ENCODE measurements at places on chromosomes 7 and 10. TPM values are rescaled to one million over a fixed set of nuclear protein-coding genes. Genes with fewer than 3 reads are reported as not detected.

DNA sequence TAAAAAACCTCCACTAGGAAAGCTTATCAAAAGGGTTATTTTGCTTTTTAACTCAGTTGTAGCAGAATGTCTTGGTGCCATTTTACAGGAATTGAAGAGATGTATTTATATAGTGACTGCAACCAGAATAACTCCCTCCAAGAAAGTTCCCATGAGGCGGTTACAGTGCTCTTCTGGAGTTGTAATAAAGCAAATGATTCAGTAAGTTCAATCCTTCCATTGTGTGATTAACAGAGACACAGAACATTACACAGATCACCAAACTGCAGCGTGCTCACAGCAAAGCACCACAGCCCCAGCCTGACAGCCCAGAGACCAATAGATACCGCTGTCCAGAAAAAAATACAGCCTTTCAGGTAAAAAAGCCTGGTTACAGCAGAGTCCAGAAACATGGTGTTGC is 21.9 kb upstream of the CABCOCO1 start:
- DNase-seq = no peak
- H3K36me3 ChIP-seq = no peaks in the 10 kb centered on the region
- H3K4me3 ChIP-seq = no peak overlapping the region
- H3K27ac ChIP-seq = no peak overlapping the region
- no peaks in the 10 kb centered on the region for H3K4me1 ChIP-seq

GRCh38 chr7:137576481-137576880 is 232.9 kb upstream of the PTN start:
- no peaks in the 10 kb centered on the region for H3K4me1 ChIP-seq
- DNase-seq = no peak
- no peak overlapping the region for H3K4me3 ChIP-seq
- H3K27ac ChIP-seq = no peak overlapping the region

GRCh38 chr7:55081472-55082227 is 62.8 kb downstream of the EGFR start:
- H3K27ac ChIP-seq = no peak overlapping the region
- no peak overlapping the region for H3K4me3 ChIP-seq
- no peaks in the 10 kb centered on the region for H3K4me1 ChIP-seq
- no peak for DNase-seq
- H3K27me3 ChIP-seq = no peaks in the 10 kb centered on the region
- no peaks in the 10 kb centered on the region for H3K36me3 ChIP-seq

- DNase-seq = no peak
- peaks cover 13% of the 10 kb centered on the region for H3K4me1 ChIP-seq
- H3K27me3 ChIP-seq = peaks cover 96% of the 10 kb centered on the region
- no peak overlapping the region for H3K4me3 ChIP-seq
These were observed 4.2 kb downstream of the MNX1 start for GRCh38 chr7:157006205-157006747.

- no peaks in the 10 kb centered on the region for H3K4me1 ChIP-seq
- no peak overlapping the region for H3K4me3 ChIP-seq
- H3K27me3 ChIP-seq = no peaks in the 10 kb centered on the region
- H3K36me3 ChIP-seq = no peaks in the 10 kb centered on the region
These were observed 186.2 kb upstream of the INHBA start for GRCh38 chr7:41889040-41889439.

DNA sequence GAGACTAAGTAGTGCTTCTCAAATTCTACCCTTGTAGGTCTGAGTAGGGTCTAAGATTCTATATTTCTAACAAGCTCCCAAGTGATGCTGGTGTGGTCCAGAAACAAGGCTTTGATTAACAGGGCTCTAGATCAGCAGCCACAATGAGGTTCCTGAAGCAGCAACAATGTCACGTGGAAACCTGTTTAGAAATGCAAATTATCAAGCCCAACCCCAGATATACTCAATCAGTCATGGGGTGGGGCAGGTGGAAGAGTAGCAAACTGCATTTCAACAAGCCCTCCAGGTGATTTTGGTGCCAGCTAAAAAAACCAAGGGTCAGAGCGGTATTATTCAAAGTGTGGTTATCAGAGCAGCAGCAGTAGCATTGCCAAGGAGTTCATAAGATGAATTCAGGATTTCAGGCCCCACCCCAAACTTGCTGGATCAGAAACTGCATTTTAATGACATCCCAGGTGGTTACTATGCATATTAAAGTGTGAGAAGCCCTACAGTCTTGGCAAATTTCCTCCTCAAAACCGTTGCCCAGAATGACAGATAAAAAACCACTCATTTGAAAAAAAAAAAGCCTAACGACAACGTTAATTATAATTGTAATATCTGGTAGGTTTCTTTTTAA is 199.2 kb downstream of the AHR start:
- no peaks in the 10 kb centered on the region for H3K27me3 ChIP-seq
- no peak overlapping the region for H3K27ac ChIP-seq
- no peaks in the 10 kb centered on the region for H3K4me1 ChIP-seq
- H3K36me3 ChIP-seq = no peaks in the 10 kb centered on the region

DNA sequence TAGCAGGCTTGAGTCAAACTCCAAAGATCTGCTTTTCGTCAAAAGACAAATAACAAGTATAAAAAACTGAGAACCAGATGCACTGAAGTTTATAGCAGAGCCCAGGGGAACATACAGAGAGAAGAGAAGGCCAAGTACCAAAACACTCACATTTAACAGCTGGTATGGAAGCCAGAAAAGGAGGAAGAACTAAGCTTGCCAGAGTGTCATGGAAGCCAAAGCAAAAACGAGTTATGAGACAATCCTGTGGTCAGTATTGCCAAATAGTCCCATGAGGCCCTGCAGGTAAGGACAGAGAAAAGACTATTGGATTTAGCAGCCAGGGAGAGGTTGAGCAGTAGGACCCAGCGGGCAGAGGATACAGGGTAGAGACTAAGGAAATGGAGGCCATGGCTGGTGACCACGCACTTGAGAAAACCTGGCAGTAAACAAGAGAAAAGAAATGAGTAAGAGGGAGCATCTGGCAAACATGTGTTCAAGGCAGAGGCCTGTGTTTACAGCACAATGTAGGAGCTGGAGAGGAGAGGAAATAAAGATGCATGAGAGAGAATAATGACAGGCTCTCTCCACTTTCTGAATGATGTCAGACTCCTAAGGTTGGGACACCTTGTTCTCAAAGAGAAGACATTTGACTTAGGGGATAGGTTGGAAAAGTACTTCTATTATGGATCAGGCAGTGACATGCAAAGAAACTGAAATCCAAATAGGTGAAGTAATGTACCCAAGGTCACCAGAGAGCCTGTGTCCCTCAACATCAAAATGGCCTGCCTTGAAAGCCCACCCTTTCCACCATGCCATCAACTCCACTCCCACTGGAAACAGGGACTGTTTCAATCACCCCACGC is 9.1 kb downstream of the CREB3L2 start:
- DNase-seq = no peak
- no peak overlapping the region for H3K27ac ChIP-seq
- H3K36me3 ChIP-seq = no peaks in the 10 kb centered on the region
- H3K4me1 ChIP-seq = peaks cover 21% of the 10 kb centered on the region

GRCh38 chr7:157801113-157801512 is 464.3 kb downstream of the DNAJB6 start:
- H3K36me3 ChIP-seq = no peaks in the 10 kb centered on the region
- H3K4me3 ChIP-seq = no peak overlapping the region
- no peak for DNase-seq
- no peaks in the 10 kb centered on the region for H3K27me3 ChIP-seq

DNA sequence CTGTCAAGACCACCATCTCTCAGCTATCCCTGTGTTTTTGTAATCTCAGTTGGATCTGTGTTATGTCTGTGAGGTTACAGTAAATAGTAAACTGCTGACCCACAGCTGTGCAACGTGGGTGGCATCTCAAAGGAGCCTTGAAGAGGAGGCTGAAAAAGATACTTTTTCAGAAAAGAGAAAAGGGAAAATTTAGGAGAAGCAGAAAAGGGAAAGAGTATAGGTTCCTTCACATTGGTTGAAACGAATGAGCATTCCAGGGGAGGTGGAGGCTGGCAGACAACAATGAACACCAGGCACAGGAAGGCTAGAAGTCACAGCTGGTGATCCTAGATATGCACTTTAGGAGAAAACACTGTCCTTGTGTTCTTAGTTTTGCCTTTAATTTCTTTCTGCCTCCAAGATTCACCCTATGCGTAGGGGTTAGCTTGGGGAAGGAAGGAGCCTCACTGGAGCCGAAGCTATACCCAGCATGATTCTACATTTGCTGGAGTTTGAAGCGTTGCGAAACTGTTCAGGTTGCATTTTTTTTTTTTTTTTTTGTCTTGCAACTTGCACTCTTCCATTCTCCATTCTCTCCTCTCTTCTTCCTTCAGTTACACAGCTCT is 18.3 kb downstream of the CPED1 start:
- no peaks in the 10 kb centered on the region for H3K27me3 ChIP-seq
- H3K4me3 ChIP-seq = no peak overlapping the region
- no peaks in the 10 kb centered on the region for H3K36me3 ChIP-seq
- no peak for DNase-seq
- no peak overlapping the region for H3K27ac ChIP-seq

DNA sequence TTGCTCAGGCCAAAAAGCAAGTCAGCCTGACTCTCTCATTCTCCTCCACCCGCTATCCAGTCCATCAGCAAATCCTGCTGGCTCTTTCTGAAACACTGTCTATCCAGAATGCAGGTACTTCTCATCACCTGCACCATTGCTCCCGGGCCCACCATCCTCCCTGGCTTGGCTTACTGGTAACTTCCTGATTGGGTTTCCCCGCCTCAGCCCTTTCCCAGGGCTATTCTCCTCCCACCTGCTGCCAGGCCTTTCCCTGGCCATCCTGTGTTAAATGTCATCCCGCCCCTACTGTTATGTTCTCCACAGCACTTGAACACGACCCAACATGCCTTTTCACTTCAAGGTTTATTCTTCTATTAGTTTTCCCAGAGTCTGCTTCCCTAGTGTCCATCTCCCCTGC is 124.0 kb downstream of the CNNM2 start:
- H3K27me3 ChIP-seq = no peaks in the 10 kb centered on the region
- H3K4me1 ChIP-seq = peaks cover 53% of the 10 kb centered on the region
- DNase-seq = no peak
- no peaks in the 10 kb centered on the region for H3K36me3 ChIP-seq
- peak overlapping the region; percentile 71 for H3K27ac ChIP-seq

DNA sequence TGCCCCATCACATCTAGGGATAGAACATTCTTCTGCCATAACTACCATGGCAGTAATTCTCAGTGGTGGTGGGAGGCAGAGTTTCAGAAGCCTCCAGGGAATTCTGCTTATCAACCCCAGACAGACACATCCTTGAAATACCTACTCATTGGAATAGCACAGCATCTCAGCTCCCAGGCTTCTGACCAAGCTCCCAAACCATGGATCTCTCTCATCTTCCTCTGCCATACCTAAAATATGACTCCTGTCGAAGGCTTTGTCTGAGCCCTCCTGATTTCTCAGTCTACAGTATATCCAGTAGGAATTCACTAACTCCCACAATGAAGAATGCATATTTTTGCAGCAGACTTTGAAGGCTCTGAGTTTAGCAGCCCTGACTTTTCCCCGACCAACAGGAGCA is 687.5 kb downstream of the GRID1 start:
- no peak for DNase-seq
- H3K4me3 ChIP-seq = no peak overlapping the region
- H3K27ac ChIP-seq = no peak overlapping the region

DNA sequence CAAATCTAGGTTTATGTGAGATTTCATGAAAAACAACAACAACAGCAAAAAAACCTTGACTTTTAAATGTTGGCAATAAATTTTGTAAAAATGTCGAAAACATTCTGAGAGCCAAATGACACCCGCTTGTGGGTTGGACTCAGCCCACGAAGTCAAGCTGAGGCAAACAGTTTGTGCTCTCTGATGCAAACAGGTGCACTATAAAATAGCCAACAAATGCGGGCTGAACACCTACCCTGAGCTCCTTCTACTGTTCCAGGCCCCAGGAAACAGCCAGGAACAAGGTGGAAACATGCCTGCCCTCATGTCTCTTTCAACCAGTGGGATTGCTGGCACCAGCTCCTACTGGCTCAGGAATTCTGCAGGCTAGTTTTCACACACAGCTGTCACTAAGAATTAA is 105.0 kb upstream of the ZNF716 start:
- H3K4me3 ChIP-seq = no peak overlapping the region
- no peaks in the 10 kb centered on the region for H3K36me3 ChIP-seq
- DNase-seq = no peak

DNA sequence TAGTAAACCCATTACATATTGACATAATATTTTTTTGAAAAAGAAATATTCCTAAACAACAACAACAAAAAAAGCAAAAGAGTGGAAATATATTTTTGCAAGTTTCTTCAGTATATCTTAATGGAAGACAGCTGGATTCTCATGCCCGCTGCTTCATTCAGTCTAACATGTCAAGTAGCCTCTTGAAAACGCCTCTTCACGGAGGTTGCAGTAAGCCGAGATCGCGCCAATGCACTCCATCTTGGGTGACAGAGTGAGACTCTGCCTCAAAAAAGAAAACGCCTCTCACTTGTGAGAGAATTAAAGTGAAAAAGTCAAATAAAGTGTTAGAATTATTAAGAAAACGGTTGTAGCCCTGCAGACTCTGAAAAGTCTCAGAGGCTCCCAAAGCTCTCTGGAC is 1.3 kb downstream of the CUTC start:
- no peak overlapping the region for H3K27ac ChIP-seq
- H3K27me3 ChIP-seq = no peaks in the 10 kb centered on the region
- no peak for DNase-seq
- peaks cover 19% of the 10 kb centered on the region for H3K36me3 ChIP-seq
- peaks cover 15% of the 10 kb centered on the region for H3K4me1 ChIP-seq

GRCh38 chr10:113357681-113358300 is 195.1 kb upstream of the HABP2 start:
- H3K27ac ChIP-seq = no peak overlapping the region
- no peaks in the 10 kb centered on the region for H3K27me3 ChIP-seq
- DNase-seq = no peak
- no peaks in the 10 kb centered on the region for H3K36me3 ChIP-seq
- H3K4me1 ChIP-seq = no peaks in the 10 kb centered on the region

ASB4 gene
- total RNA-seq = not detected

CYP2C19 gene
- total RNA-seq = not detected

PIK3CG gene
- total RNA-seq = not detected

AVL9 gene
- total RNA-seq = 19.9 TPM

GIMAP7 gene
- not detected for total RNA-seq

ZNF33B gene
- 12.3 TPM for total RNA-seq

GLI3 gene
- total RNA-seq = 10.0 TPM

TFR2 gene
- total RNA-seq = 0.89 TPM

ADAP1 gene
- 12.8 TPM for total RNA-seq

CTAGE8 gene
- not detected for total RNA-seq

RPA3 gene
- 16.6 TPM for total RNA-seq
